ENCODE measurements at places on chromosomes 7 and 10.
A peak's percentile ranks its signal among the peaks of the same experiment; 100 is the strongest.

- DNase-seq, result no peak
Measured at GRCh38 chr10:117363028-117363427, 12.2 kb downstream of the PDZD8 start.

DNA sequence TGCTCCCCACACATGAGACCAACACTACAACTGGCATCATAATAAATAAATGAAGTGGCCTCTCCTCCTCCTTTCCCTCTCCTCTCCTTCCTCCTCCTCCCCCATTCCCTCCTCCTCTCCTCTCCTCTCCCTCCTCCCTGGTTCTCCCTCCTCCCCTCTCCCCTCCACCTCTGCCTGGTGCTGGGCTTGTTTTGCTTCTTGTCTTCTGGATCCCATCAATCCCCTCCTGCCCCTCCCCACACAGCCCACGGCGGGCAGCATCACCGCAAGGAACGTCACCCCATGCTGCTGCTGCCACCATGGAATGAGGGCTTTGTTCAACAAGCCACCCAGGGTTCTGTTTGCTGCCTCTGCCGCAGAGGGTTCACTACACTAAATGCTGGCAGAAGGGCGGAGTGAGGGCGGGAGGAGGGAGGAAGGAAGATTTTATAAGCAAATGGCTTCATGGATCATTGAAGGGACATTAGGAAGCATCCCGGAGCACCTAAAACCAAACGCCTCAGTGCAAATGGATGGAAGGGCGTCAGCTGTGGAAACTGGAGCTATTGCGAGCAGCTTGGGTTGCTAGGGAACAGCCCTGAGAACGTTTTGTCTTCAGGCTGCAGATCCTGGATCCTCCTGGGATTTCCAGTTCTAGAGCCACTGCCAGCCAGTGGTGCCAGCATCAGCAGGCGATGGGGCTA lies 379.7 kb upstream of the ZMIZ1 start:
- no peak for DNase-seq

DNA sequence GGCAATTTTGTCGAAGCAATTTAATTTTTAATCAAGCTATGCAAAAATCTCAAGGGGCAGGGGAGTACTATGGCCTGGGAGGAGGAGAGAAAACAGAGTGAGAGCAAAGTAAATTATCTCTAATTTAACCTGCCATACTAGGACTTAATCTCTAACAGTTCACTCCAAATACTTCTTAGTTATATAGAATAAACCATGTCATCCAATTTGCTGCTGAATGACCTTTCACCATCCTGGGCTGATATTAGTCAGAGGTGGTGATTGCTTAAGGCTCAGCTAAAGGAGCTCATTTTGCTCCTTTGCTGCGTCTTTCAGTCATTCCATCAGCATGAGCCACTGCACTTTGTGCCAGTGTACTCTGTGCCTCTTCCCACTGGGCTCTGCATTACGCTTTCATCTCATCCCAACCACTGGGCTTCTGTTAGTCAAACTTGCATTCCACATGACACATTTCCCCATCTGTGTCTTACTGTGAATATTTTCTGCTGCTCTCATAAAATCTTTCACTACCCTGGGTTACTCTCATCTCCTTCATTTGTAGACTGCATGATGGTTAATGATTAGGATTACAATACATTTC lies 84.3 kb downstream of the CD36 start:
- no peak for DNase-seq

DNA sequence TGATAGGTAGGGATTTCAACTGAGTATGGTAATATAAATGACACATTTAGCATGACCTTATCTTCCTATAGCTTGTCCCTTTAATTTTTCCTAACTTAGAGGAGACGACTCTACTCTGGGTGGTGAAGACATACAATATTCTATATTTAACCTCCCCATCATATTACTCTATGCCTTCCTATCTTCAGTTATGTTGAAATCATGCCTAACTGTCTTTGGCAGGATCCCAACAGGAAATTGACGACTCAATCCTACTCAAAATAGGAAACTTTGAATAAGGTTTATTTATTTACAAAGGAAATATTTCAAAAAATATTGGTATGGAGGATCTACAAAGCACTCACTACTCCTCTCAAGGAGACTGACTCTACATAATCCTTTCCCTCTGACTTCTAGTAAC lies 24.1 kb upstream of the SEMA3A start:
- DNase-seq, result no peak

- DNase-seq, result no peak
Measured at GRCh38 chr10:31204090-31204489, 114.9 kb upstream of the ZEB1 start.

DNA sequence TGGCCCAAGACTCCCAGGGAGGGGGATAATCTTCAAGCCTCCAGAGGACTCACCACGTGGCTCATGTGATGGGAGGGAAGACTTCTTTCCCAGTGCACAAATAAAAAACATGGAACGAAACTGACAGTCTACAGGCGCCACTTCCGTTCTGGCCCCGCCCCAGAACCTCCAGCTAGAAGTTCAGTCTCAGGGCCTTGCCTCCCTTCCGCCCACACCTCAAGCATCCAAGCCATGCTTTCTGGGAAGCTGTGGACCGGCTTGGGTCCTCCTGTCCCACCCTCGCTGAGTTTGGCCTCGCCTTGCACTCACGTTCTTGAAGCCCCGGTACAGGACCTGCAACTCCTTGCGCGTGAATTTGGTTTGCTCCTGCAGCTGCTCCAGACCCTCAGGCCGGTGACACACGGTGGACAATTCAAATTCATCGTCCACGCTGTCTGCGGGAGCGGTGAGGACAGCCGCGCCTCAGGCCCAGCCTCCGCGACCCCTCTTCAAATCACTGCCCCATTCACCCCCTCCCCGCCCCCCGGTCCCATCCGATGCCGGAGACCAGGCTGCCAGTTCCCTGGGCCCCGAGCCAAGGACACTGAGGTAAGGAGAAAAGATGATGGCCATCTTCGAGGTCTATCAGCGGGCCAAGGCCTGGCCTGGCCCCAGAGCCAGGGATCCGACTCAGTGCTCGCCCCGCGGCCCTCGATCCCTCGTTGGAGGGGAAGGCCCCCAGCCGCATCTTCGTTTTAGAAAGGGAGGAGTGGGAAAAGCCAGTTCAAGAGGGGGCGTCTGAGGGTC lies 10.7 kb upstream of the OGA start:
- no peak for DNase-seq

DNA sequence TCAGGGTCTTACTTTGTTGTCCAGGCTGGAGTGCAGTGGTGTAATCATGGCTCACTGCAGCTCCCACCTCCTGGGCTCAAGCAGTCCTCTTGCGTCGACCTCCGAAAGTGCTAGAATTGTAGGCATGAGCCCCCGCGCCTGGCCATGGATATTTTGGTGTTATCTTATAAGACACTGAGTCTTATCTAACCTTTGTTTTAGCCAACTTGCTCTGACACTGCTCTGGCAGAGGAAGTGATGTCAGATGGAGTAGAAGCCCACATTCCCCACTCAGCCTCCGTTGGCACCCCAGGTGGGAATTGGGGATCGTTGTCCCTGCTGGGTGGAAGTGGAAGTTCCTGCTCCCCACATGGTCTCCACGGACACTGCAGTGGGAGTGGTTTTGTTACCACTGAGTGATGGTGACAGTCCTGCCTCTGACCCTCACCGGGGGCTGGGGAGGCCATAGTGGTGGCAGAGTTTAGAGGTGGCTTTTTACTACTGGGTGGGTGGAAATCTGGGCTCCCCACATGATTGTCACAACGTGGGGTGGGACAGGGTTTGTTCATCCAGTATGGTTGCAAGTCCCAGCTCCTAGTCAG lies 98.9 kb downstream of the ANKRD61 start:
- no peak for DNase-seq

- no peak for DNase-seq
Measured at GRCh38 chr10:26503911-26504310, 65.8 kb downstream of the APBB1IP start.

DNA sequence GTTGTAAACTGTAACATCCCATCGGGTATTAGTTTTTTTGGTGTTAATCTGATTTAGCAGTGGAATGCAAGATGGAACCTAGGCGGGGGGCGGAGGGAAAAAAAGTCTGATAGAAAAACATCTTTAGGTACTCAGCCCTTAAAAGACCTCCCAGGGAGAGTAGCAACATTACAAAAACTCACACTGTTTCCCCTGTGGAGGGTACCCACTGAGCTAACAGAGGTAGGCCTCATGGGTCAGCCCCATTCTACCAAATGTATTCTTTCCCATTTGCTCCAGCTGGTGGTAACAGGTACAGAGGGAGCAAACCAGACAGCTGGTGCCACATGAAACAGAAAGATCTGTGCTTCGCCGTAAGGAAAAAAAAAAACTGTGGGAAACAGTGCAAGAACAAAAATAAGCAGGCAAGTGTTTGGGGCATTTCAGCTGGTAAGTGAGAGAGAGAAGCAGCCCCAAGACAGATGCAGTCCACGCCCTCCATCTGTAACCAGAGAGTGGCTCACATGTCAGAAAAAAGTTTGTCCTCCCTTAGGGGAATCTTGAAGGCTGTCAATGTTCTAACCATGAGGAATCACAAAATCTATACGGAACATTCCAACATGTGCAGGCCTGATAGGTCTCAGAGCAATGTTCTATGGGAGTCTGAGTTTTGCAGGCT lies 65.3 kb downstream of the HOXA1 start:
- no peak for DNase-seq

DNA sequence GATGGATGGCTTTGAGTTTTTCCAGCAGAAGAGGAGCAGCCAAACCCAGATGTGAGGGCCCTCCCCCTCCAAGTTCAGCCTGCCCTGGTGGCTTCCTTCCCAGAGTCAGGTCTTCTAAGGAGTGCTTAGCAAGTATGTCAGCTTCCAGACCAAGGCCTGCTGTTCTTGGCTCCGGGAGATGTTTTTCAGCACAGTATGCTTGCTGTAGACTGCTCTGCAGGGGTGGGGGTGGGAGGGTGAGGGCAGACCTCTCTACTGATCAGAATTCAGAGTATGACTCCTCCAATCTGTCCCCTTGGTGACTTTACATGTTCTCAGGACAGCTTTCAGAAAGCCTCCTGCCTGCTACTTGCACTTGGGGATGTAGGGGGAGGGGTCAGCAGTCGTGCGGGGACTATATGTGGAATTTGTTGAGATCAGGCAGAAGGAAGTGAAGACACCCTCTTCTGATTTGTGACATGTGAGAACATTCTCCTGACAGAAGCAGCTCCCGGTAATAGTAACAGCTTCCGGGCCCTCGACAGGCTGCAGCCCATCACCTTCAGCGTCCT lies 516.4 kb upstream of the ZMIZ1 start:
- no peak for DNase-seq

- no peak for DNase-seq
Measured at GRCh38 chr10:95395947-95396449, 105.2 kb upstream of the PDLIM1 start.

- peak; percentile 62 for DNase-seq
Measured at GRCh38 chr7:150962553-150963399, 15.3 kb downstream of the KCNH2 start.

GRCh38 chr7:100803398-100804161 lies 23.7 kb downstream of the EPHB4 start:
- DNase-seq, result peak; percentile 50

- DNase-seq, result no peak
Measured at GRCh38 chr10:131733596-131733995, 167.2 kb upstream of the PPP2R2D start.

DNA sequence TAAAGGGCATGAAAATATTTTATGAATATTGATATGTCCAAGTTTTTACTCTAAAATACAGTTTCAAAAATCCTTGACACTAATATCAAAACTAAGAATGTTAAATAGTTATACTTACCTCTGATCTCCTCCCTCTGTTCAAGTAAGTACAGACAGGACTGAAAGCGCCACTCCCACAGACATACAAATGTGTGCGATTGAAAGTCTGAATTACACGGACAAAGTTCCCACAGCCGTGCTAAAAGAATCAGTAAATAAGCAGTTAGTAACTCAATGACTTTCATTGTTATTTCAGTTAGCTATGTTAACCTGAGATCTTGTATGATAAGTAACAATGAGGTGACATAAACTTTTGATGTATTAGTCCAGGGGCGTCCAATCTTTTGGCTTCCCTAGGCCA lies 100.7 kb downstream of the SEMA3C start:
- DNase-seq, result no peak

DNA sequence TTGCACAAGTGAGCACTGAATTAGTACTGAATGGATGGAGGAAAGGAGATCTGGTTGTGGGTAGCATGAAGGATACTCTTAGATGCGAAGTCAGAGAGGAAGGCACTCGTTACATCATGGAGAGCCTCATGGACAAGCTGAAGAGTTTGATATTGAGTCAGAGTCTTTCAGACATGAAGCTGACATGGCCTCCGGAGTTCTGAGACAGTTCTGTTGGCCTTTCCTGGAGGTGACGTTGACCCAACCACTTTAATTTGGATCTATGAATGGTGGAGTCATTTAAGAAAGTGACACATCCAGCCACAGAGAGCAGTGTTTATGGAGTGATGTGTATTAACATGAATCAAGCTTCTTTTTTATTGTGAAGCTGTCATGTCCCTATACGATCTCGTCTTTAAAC lies 286.3 kb upstream of the CDC14C start:
- no peak for DNase-seq

- no peak for DNase-seq
Measured at GRCh38 chr10:79052291-79053080, 16.3 kb upstream of the ZMIZ1 start.

GRCh38 chr7:100890653-100891567 lies 1.4 kb upstream of the UFSP1 start:
- no peak for DNase-seq

DNA sequence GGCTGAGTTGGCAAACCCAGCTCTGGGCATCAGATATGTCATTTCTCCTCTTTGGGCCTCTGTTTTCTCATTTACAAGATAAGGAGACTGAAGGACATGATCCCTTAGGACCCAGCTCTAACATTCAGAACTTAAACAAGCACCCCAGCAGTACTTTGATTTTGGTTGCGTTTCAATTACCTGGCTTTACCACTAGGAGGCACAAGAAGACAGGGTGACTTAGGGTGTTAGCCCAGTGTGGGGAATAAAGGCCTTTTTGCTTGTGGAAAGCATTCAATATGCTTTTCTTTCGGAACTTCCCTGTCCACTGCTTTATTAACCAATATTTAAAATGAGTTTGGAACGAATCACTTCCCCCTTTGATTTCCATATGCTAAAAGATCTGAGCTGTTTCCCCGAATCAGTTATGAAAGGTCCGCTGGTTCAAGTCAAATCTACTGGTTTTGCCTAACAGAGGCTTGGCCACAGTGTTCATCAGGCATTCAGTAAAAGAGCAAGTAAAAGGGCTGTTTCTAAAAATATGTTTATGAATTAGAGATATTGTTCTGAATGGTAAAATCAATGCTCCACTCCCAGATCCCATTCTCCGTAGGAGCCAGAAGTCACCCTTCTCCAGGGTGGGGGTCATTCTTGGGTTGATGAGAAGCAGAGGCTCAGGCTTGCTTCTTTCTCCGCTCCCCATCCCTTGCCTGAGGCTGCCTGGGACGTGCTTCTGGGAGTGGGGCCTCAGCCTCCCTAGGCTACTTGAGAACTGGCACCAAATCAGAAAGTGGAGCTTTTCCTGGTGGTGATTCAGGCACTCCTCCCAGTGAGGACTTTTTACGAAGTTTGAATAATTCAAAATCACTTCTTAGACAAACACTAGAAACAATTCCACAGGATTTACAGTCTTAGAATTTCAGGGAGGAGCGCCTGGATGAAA lies 105.5 kb downstream of the MYOF start:
- peak; percentile 52 for DNase-seq

- DNase-seq, result no peak
Measured at GRCh38 chr7:123996327-123996625, 36.6 kb downstream of the TMEM229A start.

GRCh38 chr10:3069876-3070275 lies 2.5 kb downstream of the PFKP start:
- no peak for DNase-seq

GRCh38 chr10:99203310-99203709 lies 32.3 kb downstream of the HPSE2 start:
- DNase-seq, result no peak

- DNase-seq, result no peak
Measured at GRCh38 chr10:77810446-77811335, 115.9 kb downstream of the DLG5 start.
